ENCODE measurements at places on chromosomes 5 and 9.

DNA sequence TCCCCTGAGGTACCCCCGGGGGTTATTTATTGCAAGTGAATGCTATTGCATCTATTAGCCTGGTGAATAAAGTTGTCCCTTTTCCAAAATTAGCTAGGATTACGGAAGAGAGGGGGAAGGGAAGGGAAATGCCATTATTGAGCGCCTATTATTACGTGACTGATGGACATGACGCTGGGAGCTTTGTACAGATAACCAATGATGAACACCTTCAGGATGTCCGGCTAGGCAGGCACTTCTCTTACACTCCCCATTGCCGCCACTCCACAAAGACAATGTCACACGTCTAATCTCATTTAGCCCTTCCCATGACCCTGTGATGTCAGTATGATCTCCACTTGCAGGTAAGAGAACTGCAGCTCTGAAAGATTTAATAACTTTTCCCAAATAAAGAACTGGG, 9.4 kb downstream of the GABRP start:
- no peak for DNase-seq

DNA sequence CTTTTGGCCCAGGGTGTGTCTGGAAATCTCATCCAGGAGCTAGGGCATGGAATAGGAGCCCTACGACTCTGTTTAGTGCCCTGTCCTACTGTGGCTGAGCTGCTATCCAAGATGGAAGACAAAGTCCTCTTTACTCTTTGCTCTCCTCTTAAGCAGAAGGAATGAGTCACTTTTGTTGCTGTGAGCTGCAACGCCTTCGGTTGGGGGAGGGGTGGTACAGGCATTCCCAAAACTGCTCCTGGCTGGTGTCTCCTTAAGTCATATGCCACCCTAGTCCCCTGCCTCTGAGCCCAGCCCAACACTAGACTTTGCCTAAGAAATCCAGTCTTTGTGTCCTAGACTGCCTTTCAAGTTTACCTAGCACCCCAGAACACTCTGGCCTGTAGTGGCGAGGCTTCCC, 99.9 kb downstream of the PRR16 start:
- no peak for DNase-seq

- no peak for DNase-seq
Observed at GRCh38 chr9:73327149-73327548, 175.5 kb downstream of the ANXA1 start.

DNA sequence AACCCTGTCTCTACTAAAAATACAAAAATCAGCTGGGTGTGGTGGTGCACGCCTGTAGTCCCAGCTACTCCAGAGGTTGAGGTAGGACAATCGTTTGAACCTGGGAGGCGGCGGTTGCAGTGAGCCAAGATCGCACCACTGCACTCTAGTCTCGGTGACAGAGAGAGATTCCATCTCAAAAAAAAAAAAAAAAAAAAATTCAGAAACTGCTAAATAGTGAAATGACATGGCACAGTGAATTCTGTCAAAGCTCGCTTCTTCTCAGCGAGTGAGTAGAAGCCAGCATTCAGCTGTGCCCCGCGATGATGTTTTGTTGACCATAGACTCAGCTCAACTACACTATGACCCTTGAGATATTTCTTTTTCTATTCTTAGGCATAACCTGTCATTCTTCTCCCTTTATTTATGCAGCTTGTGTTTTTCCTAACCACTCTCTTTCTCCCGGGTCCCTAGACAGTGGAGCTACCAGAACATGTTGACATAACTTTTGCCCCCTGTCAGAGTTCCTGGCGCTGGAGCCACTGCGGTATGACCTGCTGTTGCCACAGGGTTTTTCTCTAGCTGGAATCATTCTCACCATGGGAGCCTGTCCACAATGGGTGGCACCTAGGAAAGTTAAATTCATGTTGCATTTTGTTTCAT, 13.5 kb upstream of the IQGAP2 start:
- DNase-seq: no peak

GRCh38 chr9:105842023-105842644, 147.8 kb downstream of the TMEM38B start:
- no peak for DNase-seq

GRCh38 chr9:6777213-6777902, 19.6 kb downstream of the KDM4C start:
- DNase-seq: no peak

DNA sequence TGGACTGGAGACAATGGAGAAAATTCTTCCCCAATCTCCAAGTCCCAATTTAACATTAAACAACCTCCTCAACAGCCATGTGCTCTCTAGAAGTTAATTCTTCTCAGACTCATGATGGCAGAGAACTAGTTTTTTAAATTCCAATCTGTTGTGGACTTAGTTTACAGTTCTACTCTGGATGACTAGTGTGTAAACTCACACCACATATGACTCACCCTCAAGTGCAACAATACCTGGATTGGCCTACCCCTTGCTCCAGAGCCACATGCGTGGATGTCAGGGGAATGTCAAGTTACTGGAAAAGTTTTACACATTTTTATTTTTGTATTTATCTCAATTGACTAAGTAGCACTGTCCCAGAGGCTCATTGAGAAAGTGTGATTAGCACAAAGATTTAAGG, 136.0 kb upstream of the EFNA5 start:
- peak; percentile 30 for DNase-seq

GRCh38 chr5:139061856-139062255, 136.3 kb downstream of the SIL1 start:
- peak; percentile 30 for DNase-seq

DNA sequence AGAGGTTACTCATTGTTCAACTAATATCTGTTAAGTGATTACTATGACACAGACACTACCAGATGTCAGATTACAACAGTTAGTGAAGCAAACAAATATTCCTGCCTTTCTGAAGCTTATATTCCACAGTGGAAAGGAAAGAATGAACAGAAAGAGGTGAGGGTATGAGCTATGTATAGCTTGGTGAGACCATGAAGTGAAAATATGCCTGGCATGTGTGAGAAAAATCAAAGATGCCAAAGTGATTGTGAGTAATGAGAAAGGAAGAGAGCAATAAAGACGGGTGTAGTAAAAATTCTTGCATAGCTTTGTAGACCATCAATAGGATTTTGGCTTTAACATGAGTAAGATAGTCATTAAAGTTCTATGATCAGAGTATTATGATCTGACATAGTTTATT, 734.5 kb upstream of the NUDT12 start:
- DNase-seq: no peak

DNA sequence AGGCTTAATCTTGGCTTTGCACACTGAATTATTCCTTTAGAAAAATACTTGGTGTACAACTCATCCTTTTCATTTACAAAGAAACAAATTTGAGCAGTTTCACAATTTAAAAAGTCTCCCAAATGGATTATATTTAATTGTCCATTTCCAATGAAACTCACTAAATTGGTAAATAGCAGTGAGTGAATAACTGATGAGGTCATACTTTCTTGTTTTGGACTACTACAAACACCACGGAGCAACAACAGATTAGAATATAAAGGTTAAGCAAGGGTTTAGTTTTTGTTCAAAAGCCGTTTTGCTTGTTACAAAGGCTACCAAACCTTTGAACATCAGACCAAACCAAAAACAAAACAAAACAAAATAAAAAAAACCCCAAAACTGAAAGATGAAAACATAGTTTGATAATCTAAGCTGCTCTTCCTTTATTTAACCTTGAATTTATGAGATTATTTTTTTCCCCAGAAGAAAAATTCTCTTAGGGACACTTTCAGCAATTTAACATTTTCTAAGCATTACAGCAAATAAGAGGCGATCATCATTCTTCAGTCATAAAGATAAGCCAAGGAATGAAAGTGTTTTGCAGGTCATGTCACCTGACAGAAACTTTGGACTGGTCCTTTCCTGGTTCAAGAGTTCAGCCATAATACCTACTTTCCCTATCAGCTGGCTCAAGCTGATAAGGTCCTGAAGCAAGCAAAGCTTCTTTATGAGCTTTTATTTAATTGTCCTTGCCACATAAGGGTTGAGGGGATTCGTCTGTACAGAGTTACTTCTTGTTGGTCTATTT, 99.7 kb upstream of the CDKN2B start:
- no peak for DNase-seq

DNA sequence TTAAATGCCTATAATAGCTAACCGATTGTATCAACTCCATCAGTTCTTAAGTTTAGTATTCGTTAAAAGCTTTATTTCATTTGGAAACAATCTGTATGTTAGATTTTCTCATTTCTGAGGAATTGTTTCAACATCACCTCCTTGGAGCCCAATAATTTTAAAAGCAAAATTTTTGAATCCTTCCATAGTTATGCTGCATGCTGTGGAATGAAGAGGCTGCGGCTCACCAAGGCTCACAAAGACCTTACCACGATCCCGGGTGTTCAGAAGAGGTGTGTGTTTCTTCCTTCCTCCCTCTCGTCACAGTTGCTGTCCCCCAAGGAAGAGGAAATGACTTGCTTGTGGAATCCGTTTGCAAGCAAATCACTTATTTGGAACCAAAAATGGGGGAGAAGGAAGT, 143.8 kb downstream of the FGF1 start:
- no peak for DNase-seq

DNA sequence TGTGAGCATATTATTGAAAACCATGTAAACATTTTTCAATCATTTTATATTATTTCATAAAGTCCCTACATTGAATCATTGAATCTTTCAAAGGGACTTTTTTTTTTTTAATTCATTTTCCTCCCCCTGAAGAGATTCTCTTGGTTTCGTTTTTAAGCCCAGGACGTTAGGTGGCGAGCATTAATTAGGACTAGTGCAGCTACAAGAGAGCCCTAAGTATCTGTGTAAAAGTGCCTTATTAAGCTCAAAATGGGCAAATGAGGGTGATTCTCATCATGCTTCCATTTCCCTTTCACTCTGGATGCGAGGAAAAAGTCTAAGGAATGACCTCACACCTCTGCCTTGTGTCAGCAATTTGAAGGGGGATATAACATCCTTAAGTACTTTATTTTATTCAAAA, 517.9 kb upstream of the ITGA1 start:
- no peak for DNase-seq

DNA sequence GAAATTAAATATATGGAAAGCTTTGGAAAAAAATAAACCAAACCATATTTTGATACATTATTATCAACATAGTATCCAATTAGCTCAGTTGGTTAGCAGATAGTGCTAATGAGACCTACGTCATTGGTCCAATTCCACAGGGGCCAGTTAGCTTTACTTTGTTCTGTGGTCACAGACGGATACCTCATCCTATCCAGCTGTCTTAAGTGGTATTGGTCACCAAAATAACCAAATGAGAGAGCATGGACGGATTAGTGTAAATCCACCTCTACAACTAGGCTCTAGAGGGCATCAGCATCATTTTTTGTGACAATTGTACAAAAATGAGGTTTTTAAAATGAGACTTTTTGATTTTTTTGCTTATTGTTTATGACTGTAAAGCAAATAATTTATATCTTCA, 364.2 kb downstream of the KIAA0825 start:
- no peak for DNase-seq

DNA sequence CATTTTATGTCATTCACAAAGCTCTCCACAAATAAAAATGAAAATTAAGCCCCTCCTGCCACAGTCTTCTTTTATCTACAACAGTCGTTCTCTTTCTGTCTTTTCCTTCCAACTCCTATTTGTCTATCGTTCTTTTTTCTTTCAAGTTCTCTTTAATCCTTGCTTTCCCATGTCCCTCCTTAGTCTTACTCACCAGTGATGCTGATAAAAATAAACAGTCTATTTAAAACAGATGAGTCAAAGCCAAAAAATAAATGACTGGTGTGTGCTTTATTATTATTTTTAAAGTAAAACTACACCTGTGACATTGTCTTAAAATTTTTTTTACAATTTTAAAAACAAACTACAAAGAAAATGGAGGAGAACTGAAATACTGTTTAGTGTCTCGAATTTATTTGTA, 137.1 kb upstream of the TMEM161B start:
- DNase-seq: no peak

DNA sequence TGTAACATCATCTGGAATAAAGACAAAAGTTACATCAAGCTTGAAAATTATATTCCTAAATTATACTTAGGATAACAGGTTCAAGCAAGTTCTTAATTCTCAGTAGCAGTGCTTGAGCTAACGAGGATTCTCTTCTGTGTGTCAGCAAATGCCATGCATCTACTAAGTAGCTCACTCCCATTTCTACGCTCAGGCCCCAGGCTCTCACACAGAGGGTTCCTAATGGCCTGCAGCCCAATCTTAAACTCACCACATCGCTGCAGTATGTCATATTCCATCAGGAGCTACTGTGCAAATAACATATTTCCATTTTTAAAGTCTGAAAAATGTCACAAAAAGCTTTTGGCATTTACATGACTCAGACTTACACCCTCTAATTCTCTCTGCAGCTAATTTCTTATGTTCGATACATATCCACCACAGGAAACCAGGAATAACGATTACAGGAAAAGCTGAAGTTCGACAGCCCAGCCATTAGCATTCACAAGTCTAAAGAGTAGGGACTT, 474.8 kb downstream of the EFNA5 start:
- DNase-seq: no peak

DNA sequence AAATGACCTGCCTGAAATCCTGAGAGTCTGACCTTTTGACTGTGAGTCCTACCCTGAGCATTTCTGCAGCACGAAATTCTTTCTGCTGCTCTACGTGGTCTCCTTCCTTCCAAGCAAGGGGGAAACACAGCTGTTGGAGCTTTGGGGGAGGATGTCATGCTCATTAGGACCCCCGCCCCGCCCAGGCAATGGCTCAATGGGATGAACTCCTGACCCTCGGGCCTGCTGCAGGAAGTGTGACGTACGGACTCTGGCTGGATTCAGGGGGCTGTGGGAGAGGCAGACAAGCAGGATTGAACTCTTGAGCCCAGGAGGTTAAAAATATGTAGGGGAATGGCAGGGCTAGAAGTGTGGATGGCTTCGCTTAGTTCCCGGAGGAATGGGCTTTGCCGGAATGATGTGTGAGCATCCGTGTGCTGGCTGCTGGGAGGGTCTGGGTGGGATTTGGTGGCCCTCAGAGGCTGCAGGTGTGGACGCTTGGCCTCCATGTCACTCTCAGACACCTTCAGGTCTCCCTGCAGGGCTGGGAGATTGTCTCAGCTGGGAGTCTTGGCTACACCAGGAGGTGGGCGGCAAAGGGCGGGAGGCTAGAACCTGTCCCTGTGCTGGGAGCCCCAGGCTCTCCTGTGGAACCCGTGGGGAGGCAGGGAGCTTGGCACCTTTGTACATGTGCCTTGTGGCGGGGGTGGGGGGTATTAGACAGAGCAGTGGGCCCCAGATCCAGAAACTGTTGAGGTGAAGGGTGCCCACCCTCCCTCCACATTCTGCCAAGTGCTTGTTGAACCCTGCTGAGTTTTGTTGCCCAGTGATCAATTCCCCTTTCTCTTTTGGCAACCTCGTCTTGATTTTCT, 26.3 kb downstream of the STC2 start:
- no peak for DNase-seq

DNA sequence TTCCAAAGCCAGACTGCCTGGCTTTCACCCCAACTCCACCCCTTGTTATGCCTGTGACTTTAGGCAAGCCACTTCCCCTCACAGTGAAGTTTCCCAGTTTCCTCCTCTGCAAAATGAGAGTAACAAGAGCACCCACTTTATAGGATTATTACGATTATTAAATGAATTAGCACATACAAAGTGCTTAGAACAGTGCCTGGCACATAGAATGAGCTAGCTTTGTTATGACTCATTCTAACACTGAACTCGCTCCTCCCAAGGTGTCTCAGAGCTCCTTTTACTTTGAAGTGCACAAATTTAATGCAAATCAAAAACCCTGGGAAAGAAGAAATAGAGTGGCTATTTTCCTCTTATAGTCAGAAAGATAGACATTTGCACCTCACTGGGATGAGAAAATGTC, 34.3 kb downstream of the DNAH5 start:
- no peak for DNase-seq
